ENCODE measurements at places on chromosomes 13 and 19. TPM values are rescaled to one million over a fixed set of nuclear protein-coding genes. Genes with fewer than 3 reads are reported as not detected.

DNA sequence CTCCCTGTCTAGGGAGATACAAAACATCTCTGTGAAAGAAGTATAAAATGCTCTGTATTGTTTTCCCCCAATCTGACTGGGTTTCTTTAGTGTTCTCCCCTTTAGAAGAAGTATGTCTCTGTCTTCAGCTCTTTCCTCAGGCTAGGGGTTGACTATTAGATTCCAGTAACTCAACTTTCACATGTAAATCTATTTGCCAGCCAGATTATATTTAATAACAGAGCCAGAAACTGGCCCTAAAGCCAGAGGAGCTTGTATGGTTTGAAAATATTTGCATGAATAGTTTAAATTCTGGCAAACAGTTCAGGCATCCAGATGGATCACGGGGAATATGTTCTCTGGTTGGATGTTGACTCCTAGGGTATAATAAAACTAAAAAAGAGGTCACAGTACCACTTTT is 22.3 kb upstream of the CYSLTR2 start:
- DNase-seq: no peak

CYP4F2 gene
- total RNA-seq: not detected

DNA sequence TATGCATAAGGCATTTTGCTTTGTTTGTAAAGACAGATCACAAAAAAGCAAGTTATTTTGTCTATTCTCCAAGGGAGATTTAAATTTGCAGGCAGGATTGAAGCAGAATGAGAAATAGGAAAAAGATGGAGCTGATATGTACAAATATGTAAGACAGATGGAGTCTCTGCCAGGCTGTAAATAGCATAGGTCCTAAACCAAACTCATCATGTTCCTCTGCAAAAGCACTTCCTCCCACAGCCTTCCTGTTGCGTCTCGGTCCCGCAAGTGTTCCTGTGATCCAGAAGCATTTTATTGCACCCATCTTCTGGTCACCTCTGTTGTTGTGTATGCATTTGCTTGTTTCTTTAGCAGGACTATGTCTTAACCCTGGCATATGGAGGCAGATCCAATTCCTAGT is 95.7 kb upstream of the CLDN10 start:
- no peak for DNase-seq

DNA sequence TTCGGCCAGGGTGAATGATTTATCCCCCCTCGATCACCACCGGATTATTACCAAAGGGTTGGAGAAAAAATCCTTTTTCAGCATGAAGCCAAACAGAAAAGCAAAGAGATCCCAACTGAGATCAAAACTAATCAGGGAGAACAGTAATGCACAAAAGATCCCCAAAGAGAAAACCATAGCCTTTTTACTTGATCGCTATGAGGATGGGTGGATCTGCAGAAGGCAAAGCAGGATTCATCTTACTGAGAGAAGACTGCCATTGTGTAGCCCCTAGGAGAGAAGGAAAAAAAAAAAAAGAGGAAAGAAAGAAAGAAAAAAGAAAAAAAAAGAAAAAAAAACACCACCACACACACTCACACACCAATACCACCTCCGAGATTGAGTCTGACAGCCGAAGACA is at the start of gene FGF14:
Gene FGF14 (minus strand): TSS at position 283 of the 400 bp plus-strand sequence.
- no peak for DNase-seq

DNA sequence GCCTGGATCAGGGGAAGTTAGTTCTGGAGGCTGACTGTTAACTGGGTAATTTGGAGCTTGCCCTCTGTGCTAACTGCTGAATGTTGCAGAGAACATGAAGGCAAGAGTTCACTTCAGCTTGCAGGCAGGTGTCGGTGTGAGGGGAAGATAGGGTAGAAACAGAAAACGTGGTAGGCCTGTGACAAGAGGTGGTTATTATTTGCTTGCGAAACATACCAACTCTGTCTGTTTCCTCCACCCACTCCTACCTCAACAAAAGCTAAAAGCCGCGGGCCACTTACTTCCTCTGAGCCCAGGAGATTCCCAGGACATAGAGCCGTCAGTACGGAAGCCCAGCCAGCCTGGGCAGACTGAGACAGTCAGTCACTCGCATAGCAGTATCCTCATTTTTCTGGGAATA is 119.2 kb upstream of the ABCC4 start:
- no peak for DNase-seq

DNA sequence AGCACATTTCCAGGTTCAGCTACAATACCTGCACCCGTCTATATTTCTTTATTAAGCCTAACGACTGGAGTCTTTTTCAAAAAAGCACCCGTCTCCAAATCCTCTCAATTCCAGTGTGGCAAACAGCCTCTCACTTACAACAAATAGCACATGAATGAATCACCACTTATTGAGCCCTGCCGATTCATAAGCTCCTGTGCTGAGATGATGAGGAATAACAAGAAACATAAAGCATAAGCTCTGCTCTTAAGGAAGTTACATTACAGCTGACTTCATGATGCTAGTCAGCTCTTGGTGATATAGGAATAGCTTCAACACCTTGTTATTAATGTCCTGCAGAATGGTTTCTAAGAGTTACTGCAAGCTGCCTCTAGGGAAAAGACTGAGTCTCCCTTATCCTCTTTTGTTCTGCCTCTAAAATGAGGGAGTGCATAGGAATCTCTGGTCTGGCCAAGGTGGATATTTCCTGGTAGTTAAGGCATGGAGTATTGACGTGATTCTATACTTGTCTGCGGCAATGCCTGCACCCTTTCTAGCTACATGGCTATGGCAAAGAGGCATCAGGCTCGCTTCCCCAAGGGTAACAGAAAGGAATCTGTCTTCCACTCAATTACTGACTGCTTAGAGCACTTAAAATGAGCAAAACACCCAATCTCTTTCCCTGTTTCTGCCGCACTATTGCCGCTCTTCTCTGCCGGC is 195.7 kb downstream of the KLF12 start:
- DNase-seq: peak; percentile 92

- DNase-seq: peak; percentile 99
These were observed 20.7 kb downstream of the SH3GL1 start for GRCh38 chr19:4379383-4380253.

Measured in LHCN-M2 (cell line).